Stimulated activated CD4-positive, alpha-beta T cell treated with anti-CD3 and anti-CD28 coated beads, TNF-alpha, amount 100 ng/mL, for 4 hours (primary cell): ENCODE measurements at places on chromosomes 13 and 19.
A peak's percentile ranks its signal among the peaks of the same experiment; 100 is the strongest.

GRCh38 chr13:110227416-110227815, 79.5 kb downstream of the COL4A1 start:
- no peak for DNase-seq

DNA sequence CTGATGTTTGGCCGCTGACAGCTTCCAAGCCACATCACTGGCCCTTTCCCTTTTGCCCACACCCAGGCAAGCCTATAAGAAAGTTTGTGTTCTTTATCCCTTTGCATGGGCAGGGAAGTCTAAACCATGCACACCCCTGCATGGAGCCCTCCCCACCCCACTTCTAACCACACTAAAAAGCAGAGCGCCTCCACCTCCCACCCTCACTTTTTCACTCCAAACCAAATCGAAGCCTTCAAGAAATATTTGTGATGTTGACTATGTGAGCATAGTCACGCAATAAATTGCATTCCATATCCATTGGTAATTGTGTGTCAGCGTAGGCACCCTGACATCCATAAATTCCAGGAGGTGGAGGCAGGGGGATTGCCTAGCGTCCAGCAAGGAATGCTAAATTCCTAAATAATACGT, 104.4 kb upstream of the LSM14A start:
- no peak for DNase-seq

DNA sequence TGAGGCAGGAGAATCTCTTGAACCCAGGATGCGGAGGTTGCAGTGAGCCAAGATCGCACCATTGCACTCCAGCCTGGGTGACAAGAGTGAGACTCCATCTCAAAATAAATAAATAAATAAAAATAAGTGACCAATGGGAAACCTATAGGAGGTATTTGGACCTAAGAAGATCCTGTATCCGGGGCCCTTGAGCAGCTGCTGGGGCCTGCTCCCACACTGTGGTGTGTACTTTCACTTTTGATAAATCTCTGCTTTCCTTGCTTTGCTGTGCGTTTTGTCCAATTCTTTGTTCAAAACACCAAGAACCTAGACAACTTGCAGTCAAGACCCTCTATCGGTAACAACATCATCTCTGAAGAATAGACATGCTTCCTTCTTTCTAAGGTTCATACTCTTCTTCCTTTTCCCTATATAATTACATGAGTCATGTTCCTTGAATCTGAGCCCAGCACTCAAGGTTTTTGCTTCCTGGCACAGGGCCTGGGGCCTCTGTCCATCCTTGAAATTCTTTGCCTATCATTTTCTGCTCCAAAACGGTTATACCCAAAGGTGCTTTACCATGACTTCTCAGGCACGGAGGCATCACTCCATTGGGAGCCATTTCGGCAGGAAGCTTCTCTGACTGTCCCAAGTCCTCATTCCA, 14.2 kb upstream of the PNMA8C start:
- no peak for DNase-seq

GRCh38 chr19:50877338-50877737, 4.1 kb downstream of the KLK2 start:
- DNase-seq, result no peak

DNA sequence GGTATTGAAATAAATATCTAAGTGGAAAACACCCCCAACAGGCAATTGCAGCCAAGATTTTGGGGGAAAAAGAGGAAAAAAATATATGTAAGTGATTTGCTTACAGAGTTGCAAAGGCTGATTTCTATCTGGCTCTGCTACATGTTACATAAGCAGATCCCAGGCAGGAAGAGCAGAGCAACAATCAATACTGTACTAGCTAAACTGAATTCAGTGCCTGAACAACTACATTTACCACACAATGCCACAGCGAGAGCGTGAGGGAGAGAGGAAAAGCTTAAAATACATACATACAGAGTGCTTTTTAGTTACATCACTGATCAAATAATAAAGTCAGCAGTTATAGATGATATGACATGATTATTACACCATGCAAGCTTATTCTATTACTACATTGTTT, 665.6 kb upstream of the ARGLU1 start:
- no peak for DNase-seq

DNA sequence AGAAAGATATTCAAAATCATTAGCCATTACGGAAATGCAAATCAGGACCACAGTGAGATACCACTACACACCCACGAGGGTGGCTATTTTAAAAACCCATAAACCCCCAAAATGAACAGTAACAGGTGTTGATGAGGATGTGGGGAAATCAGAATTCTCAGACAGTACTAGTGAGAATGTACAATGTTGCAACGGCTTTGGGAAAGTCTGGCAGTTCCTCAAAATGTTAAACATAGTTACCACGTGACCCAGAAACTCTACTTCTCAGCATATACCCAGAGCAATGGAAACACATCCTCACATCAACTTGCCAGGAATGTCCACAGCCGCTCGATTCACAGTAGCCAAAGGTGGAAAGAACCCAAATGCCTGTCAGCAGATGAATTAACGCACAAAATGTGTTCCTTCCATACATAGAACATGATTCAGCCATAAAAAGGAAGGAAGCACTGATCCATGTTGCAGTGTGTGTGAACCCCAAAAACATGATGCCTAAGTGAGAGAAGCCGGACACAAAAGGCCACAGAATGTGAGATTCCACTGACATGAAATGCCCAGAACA, 7.0 kb downstream of the PLVAP start:
- DNase-seq, result no peak

GRCh38 chr13:43425234-43425633, 361.5 kb downstream of the ENOX1 start:
- no peak for DNase-seq

DNA sequence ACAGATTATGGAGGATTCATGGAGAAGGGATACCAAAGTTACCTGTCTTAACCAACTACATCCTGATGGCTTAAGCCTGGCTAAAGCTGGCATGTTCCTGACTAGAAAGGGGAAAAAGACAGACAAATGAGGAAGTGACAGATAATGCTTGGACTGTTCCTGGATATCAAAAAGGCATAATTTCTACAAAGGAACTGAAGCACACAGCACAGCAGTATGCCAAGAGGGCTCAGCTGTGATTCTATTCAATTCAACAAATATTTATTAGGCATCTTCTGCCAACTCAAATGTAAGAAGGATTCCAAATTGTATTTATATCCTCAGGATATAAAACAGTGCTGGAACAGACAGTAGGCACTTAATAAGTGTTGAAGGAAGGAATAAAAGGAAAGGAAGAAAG, 59.5 kb downstream of the KLF12 start:
- no peak for DNase-seq

DNA sequence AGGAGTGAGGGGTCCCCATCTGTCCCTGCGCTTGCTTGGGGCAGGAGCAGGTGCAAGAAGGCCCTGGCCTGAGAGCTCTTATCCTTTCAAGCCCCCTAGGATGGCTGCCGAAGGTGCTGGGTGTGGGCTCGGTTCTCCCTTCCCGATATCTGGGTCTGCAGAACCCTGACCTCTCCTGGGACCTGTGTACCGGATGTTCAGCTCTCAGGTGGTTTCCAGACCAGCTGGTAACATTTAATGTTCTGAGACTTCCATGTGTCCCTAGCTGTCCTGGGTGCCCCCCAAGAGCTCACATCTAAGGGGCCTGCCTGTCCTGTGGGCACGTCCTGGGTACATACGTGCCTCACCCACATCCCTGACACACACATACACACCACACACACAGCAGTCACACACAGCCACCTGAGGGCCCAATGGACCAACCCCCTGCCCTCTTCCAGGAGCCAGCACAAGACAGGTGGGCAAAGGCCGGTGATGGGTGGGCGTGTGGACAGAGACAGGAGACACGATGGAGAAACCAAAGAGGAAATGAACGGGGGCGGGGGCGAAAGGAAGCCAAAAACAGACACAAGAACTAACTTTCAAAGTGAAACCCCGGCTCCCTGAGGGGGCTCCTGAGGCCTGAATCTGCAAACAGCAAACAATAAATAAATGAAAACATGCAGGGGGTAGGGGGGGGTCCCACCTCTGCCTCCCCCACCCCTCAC, 124.3 kb downstream of the PTPRS start:
- DNase-seq, result no peak

GRCh38 chr19:6529937-6530385, 865 bp upstream of the TNFSF9 start:
- no peak for DNase-seq

DNA sequence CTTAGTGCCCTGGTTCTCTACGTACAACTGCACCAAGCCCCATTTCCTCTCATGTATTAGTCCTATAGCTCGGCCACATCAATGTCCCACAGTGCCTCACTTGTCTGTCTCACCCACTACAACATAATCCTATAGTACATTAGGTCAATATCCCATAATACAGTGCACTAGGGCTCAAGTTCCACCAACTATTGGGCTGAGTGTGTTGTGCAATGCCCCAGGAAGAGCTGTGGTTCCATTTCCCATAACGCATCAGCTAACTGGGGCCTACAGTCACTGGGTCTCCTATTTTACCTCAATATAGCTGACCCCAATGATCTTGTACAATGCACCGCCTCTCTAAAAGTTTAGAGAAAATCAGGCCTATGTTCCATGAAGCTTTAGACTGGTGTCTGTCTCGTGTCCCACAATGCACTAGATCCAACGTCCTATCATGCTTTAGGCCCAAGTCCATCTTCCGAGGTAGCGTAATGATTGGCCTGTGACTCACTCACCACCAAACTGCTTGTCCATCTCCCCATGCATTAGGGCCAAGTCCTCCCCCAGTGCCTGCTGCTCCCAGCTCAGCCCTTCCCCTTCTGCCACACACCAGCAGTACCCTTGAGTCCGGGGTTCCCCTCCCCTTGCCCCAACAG, 21.8 kb downstream of the TSKS start:
- no peak for DNase-seq

- no peak for DNase-seq
These were observed 17.5 kb downstream of the MIPEP start for GRCh38 chr13:23871616-23872220.

DNA sequence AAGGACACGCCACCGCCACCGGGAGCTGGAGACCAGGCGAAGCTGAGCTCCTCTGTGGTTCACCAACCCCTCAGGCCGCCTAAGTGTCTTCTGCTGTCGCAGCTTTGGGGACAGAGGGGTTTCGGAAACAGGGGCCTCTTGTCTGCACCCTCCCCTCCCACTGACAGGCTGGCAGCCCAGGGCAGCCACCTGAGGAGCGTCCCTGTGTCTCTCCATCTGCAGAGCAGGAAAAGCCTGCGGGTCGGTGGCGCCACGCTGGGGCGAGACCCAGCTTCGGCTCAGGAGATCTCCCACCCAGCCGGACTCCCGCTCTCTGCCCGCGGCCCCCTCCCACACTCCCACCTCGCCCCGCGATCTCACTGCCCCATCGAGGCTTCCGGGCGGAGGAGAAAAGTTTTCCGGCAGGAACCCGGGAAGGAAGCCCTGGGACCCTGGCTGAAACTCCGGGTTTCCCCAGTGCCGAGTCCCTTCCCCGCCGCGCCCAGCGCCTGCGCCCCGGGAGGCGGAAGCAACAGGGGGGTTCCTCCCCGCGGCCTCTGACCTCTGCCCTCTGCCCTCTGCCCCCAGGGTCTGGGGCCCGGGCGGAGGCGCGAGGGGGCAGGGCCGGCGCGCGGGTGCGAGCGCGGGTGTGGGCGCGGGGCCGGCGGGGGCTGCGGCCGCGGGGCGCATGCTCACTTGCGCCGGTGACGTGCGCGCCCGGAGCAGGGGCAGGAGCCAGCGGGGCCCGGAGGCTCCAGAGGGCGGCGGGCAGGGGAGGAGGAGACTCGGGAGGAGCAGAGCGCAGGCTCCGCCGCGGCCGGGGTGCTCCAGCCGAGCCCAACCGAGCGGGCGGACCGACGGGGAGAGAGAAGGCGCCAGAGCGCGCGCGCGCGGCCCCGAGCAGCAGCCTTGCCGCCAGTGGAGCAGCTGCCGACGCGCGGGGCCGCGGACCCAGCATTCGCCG, at the start of gene ATP11A:
TSS of gene ATP11A (plus strand) at position 736 of the 943 bp plus-strand sequence. CDS start 379 bp downstream, outside the sequence.
- peak; percentile 68 for DNase-seq

DNA sequence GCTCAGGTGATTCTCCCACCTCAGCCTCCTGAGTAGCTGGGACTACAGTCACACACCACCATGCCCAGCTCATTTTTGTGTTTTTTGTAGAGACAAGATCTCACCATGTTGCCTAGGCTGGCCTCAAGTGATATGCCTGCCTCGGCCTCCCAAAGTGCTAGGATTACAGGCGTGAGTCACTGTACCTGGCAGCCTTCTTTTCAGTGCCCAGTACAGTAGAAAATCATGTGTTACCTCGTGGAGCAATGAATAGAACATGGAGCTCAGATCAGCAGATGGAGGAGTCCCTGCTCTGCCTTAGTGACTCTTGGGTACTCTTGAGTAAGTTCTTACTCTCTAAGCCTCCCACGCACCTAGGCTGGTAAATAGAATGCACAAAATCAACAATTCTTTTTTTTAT, 44.7 kb downstream of the THSD1 start:
- no peak for DNase-seq

- no peak for DNase-seq
These were observed 40.9 kb downstream of the ATP7B start for GRCh38 chr13:51970349-51970748.

DNA sequence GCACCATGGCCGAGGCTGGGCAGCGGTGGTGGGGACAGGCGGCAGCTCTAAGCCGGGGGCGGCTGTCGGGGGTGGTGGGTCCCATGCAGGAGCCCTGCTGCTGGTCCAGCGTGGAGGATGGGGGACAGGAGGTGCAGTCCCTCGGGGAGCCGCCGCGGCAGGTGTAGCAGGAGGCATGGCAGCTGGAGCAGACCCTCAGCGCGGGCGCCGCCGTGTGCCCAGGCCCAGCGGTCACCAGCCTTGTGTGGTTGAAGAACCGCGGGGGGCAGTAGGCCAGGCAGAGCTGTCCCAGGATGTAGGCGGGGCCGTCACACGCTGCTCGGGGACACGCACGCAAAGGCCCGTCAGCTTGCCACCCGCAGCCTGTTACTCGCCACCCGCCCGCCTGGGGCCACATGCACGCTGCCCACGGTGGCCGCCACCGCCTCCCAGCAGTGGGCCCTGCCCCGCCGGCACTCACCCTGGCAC, 2.9 kb upstream of the C19orf25 start:
- DNase-seq, result no peak

- no peak for DNase-seq
These were observed 8.3 kb upstream of the KLF16 start for GRCh38 chr19:1871630-1872029.

DNA sequence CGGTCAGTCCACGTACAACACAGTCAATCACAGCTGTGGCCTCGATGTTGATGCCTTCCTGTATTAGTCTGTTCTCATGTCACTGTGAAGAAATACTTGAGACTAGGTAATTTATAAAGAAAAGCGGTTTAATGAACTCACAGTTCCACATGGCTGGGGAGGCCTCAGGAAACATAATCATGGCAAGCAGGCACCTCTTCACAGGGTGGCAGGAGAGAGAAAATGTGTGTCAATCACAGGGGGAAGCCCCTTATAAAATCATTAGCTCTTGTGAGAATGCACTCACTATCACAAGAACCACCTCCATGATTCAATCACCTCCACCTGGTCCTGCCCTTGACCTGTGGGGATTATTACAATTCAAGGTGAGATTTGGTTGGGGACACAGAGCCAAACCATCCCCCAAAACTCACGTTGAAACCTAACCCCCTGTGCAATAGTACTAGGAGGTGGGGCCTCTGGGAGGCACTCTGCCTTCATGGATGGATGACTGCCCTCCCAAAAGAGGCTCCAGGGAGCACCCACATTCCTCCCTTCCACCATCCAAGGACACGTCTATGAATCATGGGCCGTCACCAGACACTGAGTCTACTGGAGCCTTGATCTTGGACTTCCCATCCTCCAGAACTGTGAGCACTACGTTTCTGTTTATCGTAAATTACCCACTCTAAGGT, 2.3 kb upstream of the PROZ start:
- DNase-seq, result no peak

GRCh38 chr19:46186717-46187101, 38.7 kb downstream of the IGFL2 start:
- DNase-seq, result no peak

- no peak for DNase-seq
These were observed 120.7 kb upstream of the VSTM2B start for GRCh38 chr19:29404951-29405727.

- DNase-seq, result no peak
These were observed 30.8 kb downstream of the RGCC start for GRCh38 chr13:41488124-41488523.
